SJSA1 (cell line): ENCODE measurements at places on chromosomes 5 and 9.
A peak's percentile ranks its signal among the peaks of the same experiment; 100 is the strongest.

DNA sequence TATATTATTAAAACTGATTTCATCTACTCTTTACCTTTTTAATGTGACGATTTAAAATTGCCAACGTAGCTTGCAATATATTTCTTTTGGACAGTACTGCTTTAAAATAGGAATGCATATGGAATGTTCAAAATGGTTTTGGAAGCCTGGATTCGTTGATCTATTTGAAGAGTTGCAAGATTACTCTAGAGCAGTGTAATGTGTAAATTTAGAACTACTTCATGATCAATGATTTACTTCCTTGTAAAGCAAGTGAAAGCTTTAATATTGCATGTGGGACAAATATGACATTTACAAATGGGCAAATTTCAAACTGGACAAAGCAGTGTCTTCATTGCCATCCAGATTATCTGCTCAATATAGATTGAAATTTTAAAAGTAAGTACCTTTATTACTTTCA lies 38.3 kb downstream of the PARP8 start:
- DNase-seq = no peak

DNA sequence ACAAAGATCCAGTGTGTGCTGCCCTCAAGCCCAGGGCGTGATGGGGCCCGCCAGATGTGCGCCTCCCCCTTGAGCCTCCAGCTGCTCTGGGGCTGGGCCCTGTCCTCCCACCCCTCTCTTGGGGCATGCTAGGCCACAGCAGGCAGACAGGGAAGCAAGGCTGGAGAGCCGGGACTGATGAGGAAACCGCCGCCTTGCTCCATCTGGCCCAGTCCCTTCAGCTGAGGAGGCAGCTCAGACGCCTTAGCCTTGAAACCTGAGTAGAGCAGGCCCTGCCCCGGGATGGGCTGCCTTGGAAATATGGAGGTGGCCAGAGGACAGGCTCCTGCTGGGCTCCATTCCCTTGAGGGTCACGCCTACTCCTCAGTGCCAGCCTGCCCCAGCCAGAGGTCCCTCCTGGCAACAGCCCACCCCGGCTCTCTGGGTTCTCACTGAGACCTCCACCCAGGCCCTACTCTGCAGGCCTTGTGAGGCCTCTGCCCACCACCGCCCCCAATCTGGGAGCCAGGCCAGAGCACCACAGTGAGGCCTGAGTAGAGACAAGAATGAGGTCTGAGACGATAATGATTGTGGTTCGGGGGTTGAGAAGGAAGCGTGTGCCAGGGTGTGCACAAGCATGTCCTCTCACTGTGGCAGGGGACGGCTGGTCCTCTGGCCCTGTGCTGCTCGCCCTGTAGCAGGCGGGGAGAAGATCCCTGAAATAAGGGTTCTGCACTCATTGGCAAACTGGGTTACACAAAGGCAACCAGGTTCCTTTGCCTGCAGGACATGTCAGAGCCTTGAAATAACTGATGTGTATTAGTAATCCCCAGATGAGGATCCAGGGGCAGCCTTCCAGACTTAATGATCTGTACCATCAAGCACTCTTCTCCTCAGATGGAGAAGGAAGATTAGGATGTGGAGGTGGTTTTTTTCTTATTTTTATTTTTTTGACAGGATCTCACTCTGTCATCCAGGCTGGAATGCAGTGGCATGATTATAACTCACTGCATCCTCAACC lies 30.9 kb downstream of the CXXC5 start:
- DNase-seq = no peak

DNA sequence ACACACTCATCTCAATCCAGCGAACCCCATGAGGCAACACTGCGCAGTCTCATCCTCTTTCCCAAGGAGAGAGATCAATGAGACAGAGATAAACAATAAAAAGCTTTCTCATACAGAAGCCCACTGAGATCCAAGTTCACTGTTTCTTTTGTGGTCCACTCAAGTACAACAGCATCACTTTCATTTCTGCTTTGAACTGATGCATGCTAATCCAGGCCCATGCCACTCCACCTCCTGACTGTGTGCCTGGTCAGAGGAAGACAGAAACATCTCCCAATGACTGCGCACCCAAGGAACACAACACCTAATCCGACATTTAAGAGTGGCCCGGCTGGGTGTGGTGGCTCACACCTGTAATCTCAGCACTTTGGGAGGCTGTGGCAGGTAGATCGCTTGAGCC lies 104.0 kb downstream of the SERINC5 start:
- DNase-seq = no peak

DNA sequence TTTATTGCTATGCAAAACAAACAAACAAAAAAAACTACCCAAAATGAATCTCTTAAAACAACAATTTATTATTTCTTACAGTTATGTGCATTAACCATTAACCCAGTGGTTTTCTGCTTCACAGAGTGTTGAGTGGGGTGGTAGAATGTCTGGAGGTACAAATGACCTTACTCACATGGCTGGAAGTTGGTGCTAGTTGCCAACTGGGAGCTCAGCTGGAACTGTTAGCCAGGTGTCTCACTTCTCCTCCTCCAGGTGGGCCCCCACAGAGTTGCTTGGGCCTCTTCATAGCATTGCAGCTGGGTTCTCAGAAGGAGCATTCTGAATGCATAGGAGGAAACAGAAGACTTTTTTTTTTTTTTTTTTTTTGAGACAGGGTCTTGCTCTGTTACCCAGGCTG lies 10.5 kb upstream of the B4GALT1 start:
- DNase-seq = no peak

DNA sequence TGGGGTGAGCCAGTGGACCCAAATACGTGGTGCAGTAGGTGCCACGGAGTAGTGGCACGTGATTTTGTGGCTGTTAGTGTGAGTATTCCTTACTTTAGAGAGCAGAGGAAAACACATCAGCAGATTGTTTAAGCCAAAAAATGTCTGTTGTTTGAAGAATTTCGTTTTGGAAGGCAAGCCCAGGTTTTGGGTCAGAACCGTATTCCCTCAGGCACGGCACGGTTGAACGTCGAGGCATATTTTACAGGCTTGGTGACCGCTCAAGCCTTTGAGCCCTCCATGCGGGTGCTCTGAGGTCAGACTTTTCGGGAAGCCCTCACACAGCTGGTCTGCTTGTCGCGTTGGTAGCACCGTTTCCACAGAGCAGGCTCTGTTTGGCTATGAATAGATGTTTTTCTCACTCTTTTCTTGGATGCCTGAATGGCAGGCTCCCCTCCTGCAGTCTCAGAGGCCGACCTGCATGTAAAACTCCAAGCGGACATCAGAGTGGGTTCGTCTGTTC lies 27.2 kb downstream of the NEK6 start:
- no peak for DNase-seq

- no peak for DNase-seq
These were observed 76.5 kb downstream of the DAP start for GRCh38 chr5:10684303-10685086.

- DNase-seq = no peak
These were observed 54.6 kb downstream of the MVB12B start for GRCh38 chr9:126381195-126381594.

DNA sequence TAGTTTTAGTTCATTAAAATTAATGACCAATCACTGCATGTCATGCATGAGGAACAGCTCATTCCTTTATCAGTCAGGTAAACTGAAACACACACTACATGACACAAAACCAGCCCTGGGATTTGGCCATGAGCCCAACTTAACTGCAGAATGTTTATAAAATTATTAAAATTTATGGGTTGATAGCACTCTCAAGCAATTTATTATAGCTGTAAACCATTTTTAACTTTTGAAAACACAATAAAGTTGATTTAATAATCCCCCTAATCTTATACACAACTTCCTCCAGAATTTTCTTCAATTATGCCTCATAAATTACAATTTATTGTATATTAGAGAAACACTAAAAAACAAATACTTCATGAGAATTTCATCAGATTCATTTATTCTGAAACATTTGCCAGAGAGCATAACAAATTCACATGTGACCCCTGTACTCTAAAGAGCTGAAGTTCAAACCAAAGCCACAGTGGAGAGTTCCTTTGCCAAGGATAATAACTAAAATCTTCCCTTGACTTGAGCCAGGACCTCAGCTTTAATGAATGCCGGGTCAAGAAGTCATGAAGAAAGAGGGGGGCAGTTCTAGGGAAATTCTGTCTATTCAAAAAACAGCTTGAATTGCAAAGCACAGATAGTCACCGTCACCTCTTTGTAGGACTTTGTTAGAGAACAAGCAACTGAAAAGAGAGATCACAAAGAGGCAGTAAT lies 763.7 kb upstream of the GRAMD2B start:
- DNase-seq = no peak

- DNase-seq = no peak
These were observed 3.0 kb downstream of the ECSCR start for GRCh38 chr5:139459451-139459934.

- no peak for DNase-seq
These were observed 26.4 kb upstream of the TTC39B start for GRCh38 chr9:15333376-15333881.

DNA sequence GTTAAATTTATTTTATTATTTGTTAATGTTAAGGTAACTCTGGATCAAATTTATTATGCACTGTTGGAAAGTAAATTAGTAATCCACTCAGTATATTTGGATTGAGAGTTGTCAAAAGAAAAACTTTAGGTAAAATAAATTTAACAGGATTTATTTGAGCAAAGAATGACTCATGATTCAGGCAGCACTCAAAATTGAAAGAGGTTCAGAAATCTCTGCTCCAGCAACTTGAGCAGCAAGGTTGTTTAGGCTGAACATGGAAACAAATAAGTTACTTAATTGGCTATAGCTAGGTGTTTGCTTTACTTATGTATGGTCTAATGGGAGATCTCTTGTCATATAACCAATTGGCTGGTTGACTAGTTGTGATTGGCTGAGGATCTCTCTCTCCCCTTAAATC lies 296.2 kb upstream of the EDIL3 start:
- no peak for DNase-seq

DNA sequence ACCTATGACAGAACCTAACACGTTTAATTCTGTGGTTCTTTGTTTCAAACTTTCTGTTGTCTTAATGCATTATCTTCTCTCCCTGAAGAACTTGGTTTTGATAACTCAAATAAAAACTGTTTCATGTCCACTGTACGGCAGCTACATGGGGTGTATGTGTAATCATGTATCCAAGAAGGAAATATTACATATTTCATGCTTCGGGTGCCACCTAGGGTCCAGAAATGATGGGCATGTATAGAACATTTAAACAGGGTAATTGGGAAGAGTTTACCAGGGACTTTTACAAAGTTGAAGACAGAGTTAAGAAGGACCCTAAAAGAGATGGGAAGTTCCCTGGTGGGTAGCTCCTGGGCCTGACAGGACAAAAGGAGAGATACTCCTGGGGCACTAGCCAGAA lies 291.3 kb downstream of the FBXL7 start:
- DNase-seq = no peak

GRCh38 chr5:62306896-62307689 lies 1.1 kb downstream of the KIF2A start:
- peak; percentile 53 for DNase-seq

- DNase-seq = no peak
These were observed 158.8 kb downstream of the DEPDC1B start for GRCh38 chr5:60540856-60541805.

GRCh38 chr9:97864396-97864795 lies 11.4 kb downstream of the FOXE1 start:
- peak; percentile 69 for DNase-seq

DNA sequence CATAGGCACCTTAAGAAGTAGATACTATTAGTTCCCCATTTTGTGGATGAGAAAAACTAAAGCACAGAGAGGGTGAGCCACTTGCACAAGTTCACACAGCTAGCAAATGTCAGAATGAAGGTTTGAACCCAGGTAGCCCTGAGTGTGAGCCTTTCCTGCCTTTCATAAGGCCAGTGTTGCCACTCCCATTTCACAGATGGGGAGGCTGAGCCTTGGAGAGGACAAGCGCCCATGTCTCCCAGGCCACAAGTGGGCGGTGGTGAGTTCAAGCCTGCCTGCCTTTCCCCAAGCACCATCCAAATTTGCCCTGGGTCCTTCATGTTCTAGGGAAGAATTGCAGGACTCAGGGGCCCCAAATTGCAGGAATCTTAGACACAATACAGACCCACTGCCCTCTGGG lies 50.6 kb downstream of the LHX2 start:
- DNase-seq = no peak

- DNase-seq = no peak
These were observed 267.2 kb upstream of the ACO1 start for GRCh38 chr9:32117291-32117690.

GRCh38 chr5:166062719-166063118 lies 2228.7 kb upstream of the WWC1 start:
- no peak for DNase-seq

DNA sequence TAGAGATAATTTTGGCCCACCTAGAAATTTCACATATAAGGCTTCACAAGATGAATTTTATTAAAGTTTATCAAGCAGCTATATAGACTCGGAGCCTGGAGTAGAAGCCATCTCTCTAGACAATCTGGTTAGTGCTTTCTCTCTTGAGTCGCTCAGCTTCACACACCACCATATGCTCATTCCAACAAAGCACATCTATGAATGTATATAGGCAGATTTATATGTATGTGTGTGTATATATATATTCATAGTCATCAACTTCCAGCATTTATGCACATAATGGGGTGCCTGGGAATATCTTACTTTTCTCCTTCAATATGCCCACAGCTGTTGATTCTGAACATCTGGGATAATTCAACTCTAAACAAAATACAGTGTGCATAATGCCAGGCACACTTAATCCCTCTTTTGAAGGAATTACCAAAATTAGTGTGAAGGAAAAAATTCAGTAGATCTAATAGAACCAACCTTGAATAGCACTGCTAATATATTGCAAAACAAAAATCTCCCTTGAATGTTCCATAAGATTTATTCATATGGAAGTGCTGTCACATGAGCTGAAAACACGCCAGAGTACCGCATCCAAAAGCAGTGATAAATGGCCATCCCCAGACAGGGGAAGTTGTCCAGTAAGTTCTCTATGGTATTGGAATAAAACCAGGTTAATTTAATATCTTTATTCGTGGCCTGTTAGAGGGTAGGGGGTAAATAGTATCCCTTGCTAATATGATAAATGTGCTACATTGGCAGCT lies 56.0 kb upstream of the MOCS2 start:
- no peak for DNase-seq

DNA sequence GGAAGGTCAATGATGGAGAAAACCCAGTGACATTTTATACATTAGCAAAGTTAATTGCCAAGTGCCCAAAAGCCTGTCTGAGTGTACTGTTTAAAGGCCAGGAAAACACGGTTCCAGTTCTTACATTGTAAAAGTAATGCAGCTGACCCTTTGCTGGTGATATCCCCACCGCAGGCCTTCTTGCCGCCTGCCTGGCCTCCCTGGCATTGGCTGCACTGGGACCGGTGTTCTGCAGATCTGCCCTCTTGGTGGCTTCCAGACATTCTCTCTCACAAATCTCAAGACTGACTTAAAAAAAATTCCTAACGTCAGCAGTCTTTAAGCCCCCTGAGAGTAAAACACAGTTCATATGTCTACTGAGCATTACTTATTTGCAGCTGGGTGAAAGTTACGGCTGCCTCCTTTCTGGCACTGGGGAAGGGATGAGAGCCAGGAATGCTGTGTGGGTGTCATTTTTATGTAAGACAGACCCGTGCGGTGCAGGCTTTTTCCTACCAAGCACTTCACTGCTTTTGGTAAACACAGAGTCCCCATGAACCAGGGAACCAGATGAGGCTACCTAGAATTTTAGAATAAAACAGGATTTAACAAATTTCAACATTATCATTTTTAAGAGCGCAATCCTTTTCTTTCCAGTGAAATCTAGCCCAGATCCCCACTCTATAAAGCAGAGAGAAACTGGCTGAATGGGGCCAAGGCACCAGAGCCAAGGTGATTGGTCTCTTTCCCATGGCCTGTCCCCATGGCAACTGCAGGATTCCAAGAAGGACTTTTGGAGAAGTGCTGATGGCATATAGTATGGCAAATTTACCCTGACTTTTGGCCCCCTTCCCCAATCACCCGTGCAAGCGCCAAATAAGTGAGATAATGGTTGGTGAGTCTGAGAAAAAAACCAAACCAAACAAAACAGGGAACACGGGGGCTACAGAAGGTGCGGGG lies 80.8 kb downstream of the LMNB1 start:
- no peak for DNase-seq
